ENCODE measurements at places on chromosomes 3 and 15.

DNA sequence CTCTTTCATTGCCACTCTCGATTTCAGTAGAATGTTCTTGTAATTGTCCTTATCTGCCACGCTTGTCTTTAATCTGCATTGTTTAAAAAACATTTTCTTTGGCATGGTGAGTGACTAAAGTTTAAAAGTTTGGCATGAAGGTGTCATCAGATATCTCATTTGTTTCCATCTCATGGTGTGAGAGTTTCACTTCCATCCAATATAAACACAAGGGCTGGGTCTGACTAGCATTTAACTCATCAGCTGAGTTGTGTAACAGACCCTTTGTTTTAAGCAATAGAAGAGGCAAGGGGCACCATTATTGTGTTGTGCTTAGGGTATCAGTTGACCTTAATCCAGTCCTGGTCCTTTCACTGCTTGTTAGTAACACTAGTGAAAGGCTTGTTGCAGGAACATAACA lies 49.9 kb upstream of the IL12A start:
- no peak for DNase-seq

DNA sequence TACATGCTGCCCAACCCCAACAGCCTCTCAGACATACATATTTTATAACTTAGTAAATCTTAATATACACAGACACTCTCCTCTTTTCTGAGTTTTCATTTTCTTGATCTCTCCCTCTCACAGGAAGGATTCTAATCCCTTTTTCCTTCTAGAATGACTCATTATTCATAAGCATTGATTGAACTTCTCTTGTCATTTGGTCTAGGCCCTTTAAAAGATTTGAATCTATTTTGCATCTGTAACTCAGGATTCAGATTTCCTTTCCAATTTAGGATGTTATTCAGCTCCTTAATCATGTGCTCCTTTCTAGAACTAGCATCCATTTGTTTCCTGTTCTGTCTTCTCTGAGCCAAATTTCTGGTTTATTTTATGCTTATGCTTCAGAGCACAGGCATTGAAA lies 624.5 kb upstream of the SGO1 start:
- DNase-seq = no peak

- DNase-seq = no peak
Observed at GRCh38 chr3:162938083-162938482, 1441.5 kb downstream of the OTOL1 start.

DNA sequence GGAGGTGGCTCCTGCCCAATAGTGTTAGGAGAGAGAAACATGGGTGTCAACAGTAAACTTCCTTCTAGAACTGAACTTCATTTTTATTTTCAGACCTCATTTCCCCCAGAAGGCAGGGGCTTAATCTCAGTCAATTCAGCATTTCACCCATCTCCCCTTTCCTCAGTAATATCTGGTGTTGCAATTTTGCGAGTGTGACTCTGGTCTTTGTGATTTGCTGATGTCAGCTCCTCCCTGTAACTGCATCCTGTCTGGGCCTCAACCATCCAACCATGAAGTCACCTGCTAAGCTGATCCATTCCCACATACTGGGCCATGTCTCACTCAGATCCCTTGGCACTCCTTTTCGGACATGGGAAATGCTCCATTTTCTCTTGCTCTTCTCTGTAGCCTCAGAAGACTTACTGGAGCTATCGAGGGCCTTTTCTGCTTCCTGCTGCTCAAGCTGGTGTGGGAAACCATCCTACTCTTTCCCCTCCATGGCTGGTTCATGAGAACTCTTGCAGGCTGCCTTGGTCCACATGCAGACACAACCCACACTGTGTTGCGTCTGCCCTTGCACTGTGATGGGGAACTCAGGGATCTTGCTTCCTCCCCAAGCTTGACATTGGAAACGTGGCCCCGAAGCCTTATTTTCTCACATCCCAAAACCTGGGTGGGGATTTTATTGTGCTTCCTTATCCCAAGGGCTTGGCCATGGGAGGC lies 24.6 kb downstream of the CCR4 start:
- no peak for DNase-seq

DNA sequence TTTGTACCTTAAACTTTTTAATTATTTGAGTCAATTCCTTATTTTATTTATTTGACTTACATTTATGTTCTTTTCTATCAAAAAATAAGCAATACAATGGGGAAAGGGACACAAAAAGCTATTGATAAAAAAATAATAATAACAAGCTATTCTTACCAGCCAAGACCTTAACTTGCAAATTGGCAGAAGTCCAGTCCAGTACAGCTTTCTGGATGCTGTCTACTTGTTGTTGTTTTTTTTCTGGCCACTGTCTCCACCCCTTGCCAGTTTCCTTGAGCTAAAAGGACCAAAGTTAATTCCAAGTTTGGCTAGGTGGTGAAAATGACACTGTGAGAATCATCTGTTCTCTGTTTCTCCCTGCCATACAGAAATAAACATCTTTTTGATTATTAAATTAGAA lies 232.2 kb downstream of the PTPRG start:
- DNase-seq = no peak

- no peak for DNase-seq
Observed at GRCh38 chr15:101174152-101174920, 77.5 kb downstream of the CHSY1 start.

DNA sequence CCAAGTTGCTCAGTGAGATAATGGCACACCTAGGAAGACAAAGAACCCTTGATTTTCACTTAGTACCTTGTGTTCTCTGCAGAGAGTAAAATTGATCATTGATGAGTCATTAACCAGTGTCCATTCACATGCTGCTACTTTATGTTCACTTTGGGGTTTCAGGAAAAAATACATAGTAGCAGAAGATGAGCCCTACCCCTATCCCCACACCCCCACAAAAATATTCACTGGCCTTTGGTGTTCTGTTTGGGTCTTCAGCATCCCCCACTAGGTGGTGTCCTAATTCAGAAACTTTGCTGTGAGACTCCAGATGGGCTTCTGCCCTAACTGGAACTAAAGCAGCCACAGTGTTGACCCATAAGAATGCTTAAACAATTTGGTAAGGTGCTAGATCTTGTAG lies 178.8 kb downstream of the KLHL25 start:
- no peak for DNase-seq

DNA sequence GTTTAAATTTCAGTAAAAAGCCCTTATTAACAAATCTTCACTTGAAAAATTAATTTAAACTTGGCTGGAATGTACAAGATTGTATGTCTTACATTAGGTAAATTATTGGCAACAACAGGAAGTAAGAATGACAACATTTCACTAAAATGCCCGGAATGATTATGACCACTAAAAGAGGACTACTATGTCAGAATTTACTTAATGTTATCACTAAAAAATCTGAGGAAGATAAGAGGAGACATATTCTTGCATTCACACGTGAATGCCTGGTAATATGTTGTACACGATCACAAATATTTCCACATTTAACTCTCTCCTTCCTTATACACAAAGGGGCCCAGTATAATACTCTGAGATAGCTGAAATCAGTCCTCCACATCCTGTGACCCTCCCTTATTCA lies 29.7 kb downstream of the VGLL3 start:
- no peak for DNase-seq

DNA sequence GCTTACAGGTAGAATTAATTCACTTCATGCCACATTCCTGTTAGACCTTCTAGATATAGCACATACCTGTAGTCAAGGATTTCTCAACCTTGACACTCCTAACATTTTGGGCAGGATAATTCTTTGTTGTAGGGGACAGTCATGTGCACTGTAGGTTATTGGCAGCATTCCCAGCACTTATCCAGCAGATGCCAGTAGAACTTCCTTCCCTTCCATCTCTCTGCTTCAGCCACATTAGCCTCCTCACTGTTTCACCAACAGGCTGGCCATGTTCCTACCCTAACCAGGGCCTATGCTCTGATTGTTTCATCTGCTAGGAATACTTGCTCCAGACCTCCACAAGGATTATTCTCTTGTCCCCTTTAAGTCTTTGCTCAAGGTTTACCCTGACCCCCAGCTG lies 68.0 kb upstream of the STAC start:
- no peak for DNase-seq

GRCh38 chr3:36493051-36493450 lies 112.7 kb downstream of the STAC start:
- no peak for DNase-seq

DNA sequence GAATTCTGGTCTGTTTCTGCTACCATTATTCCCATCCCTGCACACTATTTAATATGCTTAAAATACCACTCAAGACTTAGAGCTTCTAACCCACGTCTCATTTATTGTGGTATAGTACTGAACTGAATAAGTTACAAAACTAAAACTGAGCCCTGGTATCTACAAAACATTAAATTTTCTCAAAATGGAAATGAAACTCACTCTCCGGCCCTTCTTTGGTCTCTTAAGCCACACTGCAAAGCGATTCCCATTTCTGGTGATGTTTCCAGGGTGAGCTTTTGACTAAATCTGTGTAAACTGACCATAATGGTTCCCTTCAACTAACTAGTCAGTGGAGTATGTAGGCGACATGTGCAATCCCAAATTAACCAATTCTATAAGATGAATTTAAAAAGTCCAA lies 18.6 kb downstream of the KPNA4 start:
- DNase-seq = no peak

DNA sequence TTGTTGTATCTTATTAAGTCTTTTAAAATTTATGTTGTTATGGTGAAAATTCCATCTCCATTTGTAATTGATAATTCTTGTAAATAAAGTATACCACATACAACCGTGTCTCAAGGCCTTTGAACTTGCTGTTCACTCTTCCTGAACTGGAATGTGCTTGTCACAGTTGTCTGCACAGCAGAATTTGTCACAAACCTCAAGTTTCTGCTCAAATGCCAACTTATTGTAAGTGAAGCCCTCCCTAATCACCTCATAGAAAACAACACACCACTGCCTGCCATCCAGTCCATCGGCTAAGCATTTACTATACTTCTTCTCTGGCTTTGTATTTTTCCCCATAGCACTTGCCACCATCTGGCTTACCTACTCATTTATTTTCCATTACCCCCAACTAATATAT lies 192.3 kb downstream of the THRB start:
- no peak for DNase-seq

- DNase-seq = peak; percentile 22
Observed at GRCh38 chr15:63601026-63601703, 4.0 kb downstream of the FBXL22 start.

GRCh38 chr3:50226888-50227389 lies 9.1 kb upstream of the GNAI2 start:
- peak; percentile 51 for DNase-seq

DNA sequence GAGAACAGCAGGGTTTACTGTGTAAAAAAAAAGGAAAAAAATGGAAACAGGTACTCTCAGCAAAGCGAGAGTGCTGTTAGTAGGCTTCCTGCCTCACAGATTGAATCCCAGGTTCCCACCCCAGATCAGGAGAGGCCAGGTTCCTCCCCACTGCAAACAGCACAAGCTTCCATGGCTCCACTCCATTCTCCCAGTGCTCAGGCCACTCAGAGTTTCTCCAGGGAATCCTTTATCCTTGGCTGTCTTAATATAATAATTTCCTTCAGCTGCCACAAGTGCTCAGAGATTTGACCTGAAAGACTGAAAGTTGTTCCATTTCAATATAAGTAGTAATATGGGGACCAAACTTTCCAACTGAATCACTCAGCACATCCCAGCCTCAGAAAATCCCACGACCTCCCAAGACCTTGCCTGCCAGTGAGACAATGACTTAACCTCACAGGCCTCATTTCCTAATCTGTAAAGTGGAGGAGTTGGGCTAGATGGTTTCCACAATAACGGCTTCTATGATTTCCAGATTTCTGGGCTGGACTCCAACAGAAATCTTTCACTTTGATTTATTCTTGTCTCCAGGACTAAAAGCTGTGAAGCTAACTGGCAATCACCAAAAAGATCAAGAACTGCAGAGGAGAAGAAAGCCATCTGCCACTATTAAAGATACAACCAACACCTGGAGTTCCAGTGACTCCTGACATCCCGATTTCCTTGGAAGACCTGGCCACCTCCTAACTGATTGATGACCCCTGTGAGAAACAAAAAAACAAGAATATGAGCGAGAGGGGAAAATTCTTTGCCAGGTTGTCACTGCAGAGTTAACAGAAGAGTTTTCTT lies 289.5 kb downstream of the NEK10 start:
- no peak for DNase-seq

DNA sequence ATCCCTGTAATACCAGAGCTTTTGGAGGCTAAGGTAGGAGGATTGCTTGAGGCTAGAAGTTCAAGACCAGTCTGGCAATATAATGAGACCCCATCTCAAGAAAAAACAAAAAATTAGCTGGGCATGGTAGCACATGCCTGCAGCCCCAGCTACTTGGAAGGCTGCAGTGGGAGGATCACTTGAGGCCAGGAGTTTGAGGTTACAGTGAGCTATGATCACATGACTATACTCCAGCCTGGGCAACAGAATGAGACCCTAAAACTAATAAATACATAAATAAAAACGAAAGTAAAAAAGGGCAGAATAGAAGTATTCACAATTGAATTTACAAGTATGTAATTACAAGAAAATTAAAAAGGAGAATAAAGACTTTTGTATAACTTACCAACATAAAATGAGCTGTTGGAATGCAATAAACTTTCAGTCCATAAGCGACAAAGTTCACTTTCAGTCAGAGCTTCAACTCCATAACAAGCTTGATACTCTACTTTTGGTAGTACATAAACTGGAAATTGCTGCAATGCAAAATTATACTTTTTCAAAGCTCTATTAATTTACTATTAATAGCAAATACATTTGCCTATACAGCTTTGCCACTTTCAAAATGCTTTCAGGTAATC lies 36.8 kb downstream of the ICE2 start:
- no peak for DNase-seq

DNA sequence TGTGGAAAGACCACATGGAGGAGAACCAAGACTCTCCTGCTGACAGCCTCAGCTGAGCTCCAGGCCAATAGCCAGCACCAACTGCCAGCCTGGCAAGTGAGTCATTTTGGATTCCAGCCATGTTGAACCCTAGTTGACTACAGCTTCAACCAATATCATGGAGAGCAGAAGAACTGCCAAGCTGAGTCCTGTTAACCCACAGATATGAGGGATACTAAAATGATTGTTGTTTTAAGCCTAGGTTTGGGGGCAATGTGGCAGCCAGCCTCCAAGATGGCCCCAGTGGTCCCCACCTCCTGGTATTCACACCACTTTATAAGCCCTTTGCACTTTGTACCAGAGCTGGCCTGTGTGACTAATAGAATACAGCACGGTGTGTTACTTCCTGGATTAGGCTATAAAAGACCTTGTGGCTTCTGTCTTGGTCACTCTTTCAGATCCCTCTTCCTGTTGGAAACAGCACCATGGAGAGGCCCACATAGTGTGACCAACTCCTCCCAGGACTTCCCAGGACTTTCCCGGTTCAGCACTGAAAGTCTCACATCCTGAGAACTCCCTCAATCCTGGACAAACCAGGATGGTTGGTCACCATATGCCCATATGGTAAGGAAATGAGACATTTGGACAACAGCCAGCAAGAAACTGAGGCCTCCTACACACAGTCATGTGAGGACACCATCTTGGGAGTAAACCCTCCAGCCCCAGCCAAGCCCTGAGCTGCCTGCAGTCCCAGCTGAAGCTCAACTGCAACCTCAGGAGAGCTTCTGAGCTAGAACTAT lies 32.4 kb upstream of the CDV3 start:
- DNase-seq = peak; percentile 72

All from SW480 (cell line).